ENCODE measurements at places on chromosomes 7 and 10.

GRCh38 chr7:21916629-21917028 lies 29.1 kb downstream of the CDCA7L start:
- DNase-seq = no peak

- DNase-seq = no peak
Measured at GRCh38 chr7:149414745-149415390, 46.0 kb downstream of the ZNF777 start.

DNA sequence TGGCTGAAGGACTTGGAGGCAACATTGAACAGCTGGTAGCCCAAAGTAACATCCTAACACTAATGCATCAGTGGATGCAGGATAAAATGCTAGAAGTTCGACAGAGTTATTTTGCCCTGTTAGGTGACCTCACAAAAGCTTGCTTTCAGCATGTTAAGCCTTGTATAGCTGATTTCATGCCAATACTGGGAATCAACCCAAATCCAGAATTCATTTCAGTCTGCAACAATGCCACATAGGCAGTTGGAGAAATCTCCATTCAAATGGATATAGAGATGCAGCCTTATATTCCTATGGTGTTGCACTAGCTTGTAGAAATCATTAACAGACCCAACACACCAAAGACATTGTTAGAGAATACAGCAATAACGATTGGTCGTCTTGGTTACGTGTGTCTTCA lies 62.9 kb downstream of the CCSER2 start:
- DNase-seq = no peak

DNA sequence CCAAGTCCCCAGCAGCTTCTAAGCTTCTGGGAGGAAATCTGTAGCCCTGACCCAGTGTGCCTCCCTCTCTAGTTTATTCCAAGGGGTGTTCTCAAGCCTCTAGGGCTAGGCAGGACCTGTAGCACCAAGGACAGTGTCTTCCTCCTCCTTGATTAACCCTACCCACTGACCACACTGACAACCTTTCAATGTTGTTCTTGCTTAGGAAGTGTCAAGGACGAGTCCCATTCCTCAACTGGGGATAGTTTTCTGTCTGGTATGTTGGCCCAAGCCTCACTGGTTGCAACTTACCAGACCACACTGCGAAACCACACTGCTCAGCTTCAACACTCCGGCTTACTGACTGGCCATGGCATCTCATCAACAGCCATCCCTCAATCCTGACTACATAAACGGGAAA lies 100.0 kb downstream of the RNF216 start:
- no peak for DNase-seq

- no peak for DNase-seq
Measured at GRCh38 chr10:112763916-112764520, 186.0 kb upstream of the TCF7L2 start.

GRCh38 chr7:151129960-151130591 lies 37.4 kb downstream of the GBX1 start:
- DNase-seq = no peak

DNA sequence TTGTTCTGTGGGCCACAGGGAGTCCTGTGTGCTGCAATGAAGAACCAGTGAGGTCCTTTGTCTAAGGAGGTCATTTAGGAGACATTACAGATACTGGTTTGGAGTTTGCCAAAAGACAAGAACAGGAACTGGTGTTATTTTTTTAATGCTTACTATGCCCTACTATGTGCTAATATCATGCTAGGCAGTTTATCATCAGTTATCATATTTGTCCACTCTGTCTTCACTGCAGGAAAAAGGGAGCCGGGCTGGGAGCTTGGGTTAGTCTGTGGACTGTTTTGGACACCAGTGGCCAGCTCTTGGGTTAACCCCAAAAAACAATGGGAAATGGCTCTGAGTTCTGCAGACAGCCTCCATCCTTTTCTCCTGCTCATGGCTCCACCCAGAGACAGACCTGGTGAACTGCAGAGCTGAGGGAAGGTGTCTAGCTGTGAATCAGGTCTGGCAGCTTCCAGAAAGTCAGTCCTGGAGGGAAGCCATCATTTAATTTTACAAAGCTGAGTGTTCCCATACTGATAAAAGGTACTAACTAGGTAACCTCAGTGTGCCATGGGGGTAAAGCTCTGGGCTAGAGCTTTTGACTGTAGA lies 101.2 kb upstream of the ZNF746 start:
- peak; percentile 11 for DNase-seq

GRCh38 chr7:99143853-99144672 lies at the start of gene SMURF1:
TSS of gene SMURF1 (minus strand) at chr7:99144108. CDS start at chr7:99143780, 328 bp downstream.
- DNase-seq = peak; percentile 27

GRCh38 chr10:100730725-100731406 lies 14.5 kb upstream of the PAX2 start:
- DNase-seq = no peak

DNA sequence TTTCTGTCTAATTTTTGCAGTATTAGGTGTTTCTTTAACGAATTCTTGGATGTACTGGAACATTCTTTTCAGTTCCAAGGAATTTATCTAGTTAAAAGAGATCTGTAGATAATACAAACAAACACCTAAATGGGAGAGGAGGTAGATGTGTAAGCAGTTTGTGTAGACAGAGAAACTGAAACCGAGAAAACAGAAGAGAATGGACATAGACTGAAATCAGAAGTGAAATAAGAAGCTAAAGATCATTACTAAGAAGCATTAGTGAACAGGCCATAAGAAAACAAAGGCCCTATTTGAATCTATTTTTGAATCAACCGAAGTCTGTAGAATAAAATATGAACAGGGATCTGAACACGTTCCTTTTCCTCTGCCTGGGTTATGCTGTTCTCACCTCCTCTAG lies 26.5 kb upstream of the TMEM229A start:
- no peak for DNase-seq

DNA sequence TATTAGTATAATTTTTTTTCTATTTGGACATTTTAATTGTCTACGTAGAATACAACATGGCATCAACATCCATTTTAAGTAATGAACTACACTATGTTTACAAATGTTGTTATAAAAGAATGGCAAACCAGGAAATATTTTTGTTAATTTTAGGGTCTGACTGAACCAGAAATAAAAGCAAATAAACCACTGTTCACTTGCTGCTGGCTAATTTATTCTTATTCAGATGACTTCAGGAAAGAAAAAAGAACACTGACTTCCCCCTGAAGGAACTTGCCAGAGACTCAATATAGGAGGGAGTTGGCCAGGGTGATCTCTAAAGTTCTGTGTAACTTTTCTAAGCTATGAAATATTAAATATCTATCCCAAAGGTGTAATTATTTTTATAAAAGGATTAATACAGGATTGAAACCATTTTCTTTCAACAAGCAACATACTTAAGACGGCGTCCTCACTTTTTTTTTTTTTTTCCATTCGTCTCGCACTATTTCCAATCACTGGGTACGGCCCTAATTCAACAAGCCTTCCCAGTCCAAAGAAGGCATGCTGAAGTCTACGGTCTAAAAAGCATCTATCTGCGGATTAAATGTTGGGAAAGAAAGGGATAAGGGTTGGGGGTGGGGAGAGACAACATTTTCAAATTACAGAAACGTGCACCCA lies 1.2 kb downstream of the USP6NL start:
- DNase-seq = no peak

- DNase-seq = no peak
Measured at GRCh38 chr10:106567629-106568028, 596.9 kb downstream of the SORCS1 start.

DNA sequence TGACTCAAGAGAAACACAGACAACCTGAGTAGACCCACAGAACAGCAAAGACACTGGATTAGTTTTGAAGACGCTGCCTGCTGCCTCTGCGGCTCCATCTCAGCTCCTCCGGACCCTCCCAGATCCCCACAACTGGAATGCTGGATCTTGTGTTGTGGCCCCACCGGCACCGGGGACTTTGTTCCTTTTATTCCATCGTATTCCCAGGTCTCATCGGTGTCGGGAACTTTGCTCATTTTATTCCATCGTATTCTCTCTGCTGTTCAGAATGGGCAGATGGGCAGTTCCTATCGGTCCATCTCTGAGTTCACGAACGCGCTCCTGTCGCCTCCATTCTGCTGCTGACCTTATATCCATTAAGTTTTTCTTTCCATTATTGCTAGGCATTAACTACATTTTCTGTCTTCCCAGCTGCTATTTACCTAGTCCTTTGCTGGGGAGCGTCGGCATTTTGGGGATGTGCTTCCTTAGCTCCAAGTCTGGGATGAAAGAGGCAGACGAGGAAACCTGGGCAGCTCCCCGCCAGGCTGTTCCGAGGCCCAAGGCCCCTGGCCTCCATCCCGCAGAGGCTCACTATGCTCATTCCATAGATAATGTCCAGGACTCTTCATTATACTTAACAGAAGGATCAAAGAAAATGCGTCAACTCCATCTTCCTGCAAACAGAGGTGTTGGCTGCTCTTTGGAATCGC lies 192.4 kb downstream of the MAD1L1 start:
- DNase-seq = no peak

DNA sequence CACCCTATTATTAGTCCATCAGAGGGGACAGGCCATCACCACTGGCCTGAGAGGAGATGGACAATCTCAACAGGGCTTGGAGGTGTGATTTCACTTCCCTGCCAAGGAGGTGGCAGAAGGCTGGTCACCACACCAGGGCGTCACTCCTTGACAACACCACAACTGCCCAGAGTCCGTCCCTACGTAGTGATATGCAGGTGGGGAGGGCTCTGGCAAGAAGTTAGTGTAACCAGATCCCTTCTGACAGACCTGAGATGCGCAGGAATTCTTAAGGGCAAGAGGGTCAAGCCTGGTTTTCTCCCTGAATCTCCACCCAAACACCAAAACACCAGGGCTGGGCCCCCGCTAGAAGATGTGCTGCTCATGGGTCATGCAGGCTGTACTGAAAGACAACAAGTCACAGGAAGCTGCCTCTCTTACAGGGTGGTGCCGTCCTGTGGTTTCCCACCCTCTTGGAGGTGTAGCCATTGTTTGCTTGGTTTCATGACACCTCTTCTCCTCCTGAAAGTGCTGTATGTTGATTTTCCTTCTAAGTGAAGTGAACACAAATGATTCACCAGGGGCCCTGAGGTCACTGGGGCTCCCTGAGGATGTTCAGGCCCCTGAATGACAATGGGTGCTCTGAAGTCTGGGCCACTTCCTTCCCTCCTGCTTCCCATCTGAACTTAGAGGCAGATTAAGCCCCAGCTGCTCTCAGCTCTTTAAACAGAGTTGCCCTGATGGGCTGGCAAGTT lies 27.1 kb downstream of the ATXN7L1 start:
- peak; percentile 22 for DNase-seq

All from HTR-8/SVneo (cell line).